ENCODE measurements at places on chromosomes 13 and 19. TPM values are rescaled to one million over a fixed set of nuclear protein-coding genes. Genes with fewer than 3 reads are reported as not detected.
A peak's percentile ranks its signal among the peaks of the same experiment; 100 is the strongest.

DNA sequence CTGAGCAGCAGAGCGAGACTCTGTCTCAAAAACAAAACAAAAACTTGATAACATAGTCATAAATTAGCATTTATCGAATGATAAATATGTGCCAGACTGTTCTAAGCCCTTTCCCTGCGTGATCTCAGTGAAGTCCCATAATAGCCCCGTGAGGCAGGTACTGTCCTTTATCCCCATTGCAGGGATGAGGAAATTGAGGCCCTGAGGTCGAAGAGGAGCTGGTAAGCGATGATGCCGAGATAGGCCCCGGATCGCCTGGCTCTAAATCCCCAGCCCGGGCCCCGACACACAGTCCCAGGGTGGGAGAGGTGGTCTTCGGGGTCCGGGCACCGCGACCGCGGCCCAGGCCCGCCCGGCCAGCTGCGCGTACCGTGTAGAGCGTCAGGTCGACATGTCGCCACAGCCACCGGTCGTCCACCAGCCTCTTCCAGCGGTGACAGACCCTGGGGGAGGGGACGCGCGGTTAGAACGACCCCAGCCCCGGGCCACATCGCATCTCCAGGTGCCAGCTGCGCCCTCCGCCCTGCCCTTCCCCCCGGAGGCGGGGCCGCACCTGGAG lies 625 bp downstream of the FBXL12 start:
- DNase-seq: no peak

DNA sequence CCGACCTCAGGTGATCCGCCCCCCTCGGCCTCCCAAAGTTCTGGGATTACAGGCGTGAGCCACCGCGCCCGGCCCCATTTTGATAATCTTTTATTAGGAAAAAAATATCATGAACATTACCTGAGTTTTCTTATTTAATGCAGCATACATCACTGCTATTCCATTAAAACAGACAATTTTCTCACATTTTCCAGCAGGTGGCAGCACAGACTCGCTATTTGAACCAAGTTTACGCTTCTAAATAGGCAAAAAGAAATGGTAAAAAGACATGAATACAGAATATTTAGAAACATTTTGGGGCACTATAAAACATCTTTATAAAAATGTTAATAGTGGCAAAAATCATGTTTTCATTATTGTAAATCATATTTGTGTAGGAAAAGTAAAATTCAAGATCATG lies 903.1 kb downstream of the SLITRK6 start:
- DNase-seq: no peak

DNA sequence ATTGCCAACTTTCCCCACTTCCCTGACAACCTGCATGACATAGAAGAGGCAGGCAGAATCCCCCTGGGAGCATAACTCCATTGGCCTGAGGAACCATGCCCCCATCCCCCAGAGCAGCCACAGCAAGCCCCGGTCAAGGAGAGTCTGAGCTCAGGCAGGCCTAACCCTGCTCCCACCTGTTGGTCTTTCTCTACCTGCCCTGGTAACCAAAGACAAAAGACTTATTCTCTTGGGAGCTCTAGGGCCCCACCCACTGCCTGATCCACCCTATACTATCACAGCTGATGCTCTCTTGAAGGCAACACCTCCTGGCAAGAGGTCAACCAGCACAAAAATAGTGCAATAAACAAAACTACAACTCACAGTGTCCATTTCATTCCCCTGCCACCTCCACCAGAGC lies 59.3 kb downstream of the TNFSF13B start:
- no peak for DNase-seq

DNA sequence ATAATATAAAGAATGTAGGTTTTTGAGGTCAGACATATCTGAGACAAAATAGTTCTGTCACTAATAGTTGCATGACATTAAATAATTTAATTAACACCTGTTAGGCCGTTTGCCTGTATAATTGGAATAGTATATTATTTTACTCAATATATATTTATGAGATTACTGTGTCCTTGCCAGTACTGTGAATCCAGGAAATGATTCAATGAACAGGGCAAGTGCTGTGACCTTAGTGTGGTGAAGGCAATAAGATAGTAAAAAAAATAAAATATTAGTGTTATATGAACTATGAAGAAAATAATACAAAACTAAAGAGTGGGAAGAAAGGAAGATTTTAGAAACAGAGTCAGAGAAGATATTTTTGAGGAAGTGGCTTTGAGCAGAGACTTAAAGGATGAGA lies 403.7 kb downstream of the PCDH9 start:
- no peak for DNase-seq

DNA sequence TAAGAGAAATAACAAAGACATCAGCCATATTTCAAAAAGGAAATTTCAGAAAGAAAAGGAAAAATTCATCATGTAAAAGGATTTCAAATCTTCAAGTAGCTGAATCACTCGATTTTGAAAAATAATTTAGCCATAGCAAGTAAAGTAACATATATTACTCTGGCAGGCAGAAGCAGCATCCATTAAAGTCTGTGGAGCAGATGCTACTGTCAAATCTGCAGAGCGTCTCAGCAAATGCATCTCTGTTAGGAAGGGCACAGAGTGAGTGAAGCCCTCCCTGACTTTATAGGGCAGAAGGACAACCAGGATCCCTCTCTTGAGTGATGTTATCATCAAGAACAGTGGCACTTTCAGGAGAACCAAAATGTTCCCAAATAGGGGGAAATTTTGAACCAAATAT lies 445.5 kb downstream of the EFNB2 start:
- no peak for DNase-seq

- no peak for DNase-seq
Observed at GRCh38 chr13:106597749-106598395, 29.9 kb upstream of the ARGLU1 start.

DNA sequence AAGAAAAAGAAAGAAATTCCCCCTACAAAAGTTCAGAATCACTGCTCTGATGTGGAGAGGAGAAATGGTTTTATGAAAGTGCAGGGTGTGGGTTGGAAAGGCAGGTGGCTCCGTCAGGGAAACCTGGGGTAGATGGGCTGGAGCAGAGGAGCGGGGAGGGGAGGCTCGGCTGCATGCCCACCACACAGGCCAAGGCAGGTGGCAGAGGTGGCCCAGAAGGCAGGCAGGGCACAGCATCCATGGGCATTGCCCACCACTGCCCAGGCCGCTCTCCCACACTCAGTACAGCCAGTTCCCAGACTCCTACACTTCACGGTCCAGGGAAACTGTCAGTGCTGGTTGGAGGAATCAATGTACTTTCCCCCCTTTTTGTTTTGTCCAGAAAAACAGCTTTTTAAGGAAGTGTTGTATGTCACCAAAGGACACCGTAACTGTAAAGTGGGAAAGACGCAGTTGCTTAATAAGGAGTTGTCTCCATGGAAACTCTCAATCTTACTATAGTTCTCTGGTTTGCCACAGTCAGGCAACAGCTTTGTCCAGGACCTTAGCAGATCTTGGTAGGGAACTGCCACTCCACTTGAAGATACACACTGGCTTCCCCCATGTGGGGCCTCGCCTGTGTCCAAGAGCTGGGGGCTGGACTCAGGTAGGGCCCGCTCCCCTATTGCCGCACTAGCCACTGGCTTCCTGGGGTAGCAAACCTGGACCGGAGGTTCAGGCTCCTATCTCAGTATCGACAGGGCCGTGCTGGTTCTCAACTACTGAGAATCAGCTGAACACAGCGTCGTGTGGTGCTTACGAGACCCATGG lies 82.9 kb downstream of the RAB20 start:
- DNase-seq: no peak

DNA sequence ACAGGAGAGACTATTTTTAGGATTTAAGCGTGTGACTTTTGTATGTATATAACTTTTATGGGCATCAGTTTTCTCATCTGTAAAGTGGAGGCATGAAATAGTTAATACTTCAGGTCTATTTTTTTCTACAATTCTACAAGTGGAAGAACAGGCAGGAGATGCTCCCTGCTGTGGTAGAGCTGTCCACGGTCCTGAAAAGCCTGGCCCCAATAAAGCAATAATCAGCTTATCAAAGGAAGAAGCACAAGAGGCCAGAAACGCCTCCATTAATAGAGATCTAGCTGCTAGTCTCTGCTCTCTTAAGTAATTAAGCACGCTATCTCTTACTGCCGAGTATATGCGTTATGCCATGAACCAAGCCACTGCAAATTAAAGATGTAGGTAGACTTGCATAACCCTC lies 28.0 kb upstream of the WASF3 start:
- DNase-seq: no peak

DNA sequence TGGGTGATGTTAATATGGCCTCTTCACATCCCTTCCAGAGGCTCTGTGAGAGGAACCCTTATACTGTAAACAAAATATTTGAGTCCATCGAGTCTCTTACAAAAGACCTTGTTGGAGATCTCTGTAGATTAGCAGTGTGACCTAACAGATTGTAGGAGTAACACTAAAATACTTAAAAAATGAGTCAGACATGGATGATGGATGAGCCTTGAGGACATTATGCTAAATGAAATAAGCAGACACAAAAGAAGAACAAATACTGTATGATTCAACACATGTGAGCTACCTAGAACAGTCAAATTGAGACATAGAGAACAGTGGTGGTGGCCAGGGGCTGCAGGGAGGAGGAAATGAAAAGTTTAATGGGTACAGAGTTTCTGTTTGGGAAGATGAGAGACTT lies 152.2 kb upstream of the UBL3 start:
- no peak for DNase-seq

DNA sequence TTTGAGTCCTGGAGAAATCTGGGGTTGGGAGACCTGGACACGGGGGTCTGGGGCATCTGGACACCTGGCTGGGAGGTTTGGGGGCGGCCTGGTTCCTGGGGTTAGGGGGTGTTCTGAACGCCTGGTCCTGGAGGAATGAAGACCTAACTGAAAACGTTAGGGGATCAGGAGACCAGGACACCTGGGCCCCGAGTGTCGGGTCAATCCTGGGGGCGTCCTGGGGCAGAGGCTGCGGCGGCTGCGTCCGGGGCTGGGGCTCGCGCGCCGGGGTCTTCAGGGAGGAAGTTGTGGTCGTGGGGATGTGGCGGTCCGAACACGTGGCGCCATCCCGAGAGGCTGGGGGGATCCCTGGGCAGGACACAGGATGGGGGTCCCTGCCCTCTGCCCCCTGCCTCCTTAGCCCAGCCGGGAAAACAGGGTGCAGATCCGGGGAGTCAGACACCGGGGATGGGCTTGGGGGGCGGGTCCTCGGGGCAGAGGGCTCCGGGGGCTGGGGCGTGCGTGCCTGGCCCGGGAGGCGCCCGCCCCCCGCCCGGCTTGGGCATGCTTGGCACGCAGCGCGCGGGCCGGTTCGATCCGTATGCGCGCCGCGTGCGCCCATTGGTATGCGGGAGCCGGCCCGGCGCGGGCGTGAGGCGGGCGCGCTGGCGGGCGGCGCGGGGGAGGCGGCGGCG lies 632 bp downstream of the NPAS1 start:
- no peak for DNase-seq

- DNase-seq: peak; percentile 77
Observed at GRCh38 chr19:35868172-35868822, at the start of gene APLP1. TSS of gene APLP1 (plus strand) at chr19:35868574. CDS start at chr19:35868637, 63 bp downstream.

DNA sequence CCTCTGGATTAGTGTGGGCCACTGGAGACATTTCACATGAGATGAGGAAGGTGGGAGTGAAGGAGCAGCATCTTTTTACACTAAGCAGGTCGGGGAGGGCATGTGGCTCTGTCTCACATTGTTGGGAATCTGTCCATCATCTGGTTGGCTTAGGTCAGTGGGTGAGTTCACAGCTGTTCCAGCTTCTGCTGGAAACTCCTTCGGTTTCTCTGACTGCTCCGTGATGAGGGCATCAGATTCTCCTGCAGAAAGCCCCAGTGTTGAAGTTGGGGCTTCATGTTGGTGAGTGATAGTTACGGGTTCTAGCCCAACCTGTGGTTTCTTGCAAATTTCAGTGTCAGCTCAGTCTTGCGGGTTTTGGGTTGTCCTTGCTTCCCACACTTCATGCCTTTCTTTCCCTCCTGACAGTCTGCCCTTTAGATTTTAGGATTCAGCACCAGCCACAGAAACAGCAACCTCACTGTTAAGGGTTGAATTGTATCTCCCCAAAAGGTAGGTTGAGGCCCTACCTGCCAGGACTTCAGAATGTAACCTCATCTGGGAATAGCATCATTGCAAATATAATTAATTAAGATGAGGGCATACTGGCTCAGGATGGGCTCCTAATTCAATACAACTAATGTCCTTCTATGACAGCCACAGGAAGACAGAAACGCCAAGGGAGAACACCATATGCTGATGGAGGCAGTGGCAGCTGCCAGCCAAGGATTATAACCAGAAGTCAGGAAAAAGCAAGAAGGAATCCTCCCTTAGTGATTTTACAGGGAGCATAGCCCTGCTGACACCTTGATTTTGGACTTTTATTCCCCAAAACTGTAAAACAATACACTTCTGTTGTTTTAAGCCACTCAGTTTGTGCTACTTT lies 7.6 kb upstream of the ALOX5AP start:
- DNase-seq: no peak

DNA sequence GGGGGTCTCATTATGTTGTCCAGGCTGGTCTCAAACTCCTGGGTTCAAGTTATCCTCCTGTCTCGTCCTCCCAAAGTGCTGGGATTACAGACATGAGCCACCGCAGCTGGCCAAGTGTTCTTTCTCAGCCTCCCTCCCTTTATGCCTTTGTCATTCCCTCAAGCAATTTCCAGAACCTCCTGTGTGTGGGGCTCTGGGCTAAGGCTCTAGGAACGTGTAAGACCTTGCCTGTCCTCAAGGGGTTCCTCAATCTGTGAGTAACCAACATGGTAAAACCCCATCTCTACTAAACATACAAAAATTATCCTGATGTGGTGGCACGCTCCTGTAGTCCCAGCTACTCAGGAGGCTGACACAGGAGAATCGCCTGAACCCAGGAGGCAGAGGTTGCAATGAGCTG lies 15.5 kb upstream of the SPACA4 start:
- no peak for DNase-seq

DNA sequence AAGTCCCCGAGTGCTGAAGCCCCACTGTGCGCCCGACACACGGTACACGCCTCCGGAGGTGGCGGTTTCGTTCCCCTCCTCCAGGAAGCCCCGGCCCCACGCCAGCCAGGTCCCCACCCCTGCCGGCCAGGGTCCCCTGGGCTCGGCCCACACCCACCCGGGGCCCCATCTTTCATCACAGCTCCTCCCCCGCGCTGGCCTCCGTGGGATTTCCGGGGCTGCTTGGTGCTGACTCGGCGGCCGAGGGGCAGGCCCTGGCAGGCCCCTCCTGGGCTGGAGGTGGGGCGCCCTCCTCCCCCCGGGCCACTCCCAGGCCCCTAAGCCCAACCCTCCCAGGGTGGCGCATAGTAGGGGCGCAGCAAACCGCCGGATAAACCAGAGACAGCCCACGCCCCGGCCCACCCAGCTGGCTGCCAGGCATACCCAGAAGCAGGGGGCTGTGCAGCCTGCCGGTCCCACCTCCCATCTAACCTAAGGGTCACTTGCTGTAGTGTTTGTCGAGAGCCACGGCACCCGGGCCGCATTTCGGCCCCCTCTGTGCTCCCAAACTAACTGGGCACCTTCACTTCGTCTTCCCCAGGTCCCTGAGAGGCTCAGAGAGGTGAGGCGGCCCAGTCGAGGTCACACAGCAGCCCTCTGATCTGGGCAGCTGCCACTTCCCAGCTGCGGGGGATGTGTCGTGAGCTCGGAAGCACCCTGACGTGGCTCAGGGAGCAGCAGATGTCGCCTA lies 6.6 kb downstream of the ZBTB7A start:
- peak; percentile 93 for DNase-seq

- no peak for DNase-seq
Observed at GRCh38 chr13:79904581-79904980, 423.6 kb downstream of the NDFIP2 start.

SEMA6B gene
- 3.2 TPM for total RNA-seq

ZNF813 gene
- 3.0 TPM for total RNA-seq

ALG11 gene
- total RNA-seq: 23.1 TPM

OR7D2 gene
- not detected for total RNA-seq

CYP2S1 gene
- 46.1 TPM for total RNA-seq

ZNF569 gene
- 1.1 TPM for total RNA-seq

IQCN gene
- 8.1 TPM for total RNA-seq

IGFL3 gene
- total RNA-seq: not detected

ZNF677 gene
- 10.7 TPM for total RNA-seq

LCP1 gene
- 11.1 TPM for total RNA-seq

Measured in Peyer's patch (tissue), 4 donors.